ENCODE measurements at places on chromosomes 2 and 18.

- no peak for DNase-seq
Measured at GRCh38 chr2:206881708-206882410, 57.5 kb upstream of the CPO start.

DNA sequence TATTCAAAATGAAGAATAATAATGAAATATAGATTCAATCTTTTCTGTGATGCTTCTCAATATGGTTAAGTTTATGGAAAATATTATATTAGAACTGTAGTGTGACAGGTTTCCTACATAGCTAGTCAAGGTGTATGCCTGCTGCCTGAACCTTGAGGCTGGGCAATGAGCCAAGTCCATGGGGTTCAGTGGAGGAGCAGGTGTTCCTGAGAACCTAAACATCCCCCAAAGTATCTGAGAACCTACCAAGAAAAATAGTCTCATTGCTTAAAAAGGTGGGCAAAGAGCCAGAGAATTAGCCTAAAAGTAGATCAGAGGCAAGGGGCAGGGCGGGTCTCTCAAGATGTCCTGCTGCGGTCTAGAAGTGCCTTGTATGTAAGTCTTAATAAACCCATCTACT is 185.9 kb upstream of the SPHKAP start:
- DNase-seq: no peak

- peak; percentile 84 for DNase-seq
Measured at GRCh38 chr2:65300761-65301711, 73.4 kb downstream of the ACTR2 start.

DNA sequence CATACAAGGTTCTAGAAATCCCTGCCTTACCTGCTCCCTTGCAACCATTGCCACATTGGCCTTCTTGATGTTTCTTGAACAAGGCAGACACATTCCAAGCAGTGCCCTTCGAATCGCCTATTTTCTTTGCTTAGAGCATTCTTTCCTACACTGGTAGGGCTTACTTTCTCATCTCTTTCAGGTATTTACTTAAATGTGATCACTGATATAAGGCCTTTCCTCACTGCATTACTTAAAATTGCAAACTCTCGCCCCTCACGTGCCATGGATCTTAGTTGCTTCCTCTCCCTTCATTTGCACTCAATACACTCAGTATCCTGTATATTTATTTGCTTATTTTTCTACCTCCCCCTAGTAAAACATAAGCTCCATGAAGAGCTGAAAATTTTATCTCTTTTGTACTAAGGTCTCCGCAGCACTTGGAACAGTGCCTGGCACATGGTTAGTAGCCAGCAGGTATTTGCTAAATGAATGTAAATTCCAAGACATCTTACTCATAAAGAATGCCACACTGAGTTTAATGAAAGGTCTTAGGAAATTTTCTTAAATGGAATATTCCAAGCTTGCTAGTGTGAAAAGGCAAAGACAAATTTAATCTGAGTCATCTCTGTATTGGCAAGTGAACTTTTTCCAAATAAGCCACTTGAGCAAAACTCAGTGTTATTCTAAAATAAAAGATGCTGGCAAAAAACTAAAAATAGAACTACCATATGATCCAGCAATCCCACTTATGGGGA is 42.4 kb upstream of the FIGN start:
- DNase-seq: peak; percentile 71

- peak; percentile 56 for DNase-seq
Measured at GRCh38 chr2:201959626-201960025, 74.0 kb upstream of the FZD7 start.

DNA sequence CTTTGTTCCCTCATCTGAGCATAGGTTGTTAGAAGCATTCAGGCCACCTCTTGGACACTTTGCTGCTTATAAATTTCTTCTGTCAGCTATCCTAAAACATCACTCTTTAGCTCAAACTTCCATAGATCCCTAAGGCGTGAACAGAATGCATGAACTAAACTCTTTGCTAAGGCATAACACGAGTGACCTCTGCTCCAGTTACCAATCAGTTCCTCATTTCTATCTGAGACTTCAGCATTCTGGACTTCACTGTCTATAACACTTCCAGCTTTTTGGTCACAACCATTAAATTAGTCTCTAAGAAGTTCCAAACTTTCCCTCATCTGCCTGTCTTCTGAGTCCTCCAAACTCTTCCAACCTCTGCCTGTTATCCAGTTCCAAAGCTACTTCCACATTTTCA is 8.3 kb upstream of the VWA3B start:
- no peak for DNase-seq

DNA sequence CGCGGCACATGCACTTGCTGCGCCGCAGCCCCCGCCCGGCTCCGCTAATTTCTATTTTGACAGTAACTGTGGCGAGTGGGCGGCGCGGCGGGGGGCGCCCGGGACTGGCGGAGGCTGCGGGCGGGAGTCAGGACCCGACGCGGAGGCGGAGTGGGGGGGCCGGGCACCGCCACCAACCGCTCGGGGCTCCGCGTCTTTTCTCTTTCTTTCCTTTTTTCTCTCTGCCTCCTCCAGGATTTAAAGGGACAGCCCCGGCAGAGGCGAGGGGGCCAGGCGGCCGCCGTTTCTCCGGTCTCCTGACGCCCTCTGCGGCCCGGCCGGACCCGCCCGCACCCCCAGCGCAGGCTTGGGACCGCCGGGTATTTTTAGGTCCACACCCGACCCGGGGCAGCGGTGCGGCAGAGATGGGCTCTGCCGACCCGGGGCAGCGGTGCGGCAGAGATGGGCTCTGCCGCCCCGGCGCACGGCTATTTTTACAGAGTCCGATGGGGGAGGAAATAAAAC is 460 bp upstream of the ZBTB7C start:
- no peak for DNase-seq

DNA sequence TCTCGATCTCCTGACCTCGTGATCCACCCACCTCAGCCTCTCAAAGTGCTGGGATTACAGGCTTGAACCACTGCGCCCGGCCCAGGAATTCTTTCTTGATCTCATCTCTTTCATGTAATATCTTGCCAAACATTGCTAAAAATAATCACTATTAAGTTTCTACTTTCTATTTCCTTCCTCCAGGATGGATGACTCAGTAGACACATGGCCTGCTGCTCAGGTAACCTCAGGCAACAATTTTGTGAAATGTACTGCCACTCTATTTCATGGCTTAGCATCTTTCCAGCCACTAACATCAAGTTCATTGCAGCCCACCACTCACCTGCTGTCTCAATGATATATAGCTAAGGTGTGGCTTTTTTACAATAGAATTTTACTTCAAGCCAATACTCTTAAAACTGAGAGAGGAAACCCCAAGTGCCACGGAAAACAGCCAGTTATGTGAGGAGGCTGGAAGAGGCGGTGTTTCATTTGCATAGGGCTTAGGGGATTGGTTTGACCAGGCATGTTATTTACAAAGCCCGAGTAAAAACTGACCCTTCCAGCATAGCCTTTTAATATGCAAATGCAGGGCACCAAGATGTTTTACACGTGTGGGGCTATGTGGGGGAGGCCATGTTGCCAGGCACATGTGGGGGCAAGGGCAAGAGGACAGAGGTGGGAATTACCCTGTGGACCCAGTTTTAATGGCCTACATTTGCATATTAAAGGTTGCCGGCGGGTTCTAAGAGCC is 11.3 kb upstream of the SUMO1 start:
- no peak for DNase-seq

DNA sequence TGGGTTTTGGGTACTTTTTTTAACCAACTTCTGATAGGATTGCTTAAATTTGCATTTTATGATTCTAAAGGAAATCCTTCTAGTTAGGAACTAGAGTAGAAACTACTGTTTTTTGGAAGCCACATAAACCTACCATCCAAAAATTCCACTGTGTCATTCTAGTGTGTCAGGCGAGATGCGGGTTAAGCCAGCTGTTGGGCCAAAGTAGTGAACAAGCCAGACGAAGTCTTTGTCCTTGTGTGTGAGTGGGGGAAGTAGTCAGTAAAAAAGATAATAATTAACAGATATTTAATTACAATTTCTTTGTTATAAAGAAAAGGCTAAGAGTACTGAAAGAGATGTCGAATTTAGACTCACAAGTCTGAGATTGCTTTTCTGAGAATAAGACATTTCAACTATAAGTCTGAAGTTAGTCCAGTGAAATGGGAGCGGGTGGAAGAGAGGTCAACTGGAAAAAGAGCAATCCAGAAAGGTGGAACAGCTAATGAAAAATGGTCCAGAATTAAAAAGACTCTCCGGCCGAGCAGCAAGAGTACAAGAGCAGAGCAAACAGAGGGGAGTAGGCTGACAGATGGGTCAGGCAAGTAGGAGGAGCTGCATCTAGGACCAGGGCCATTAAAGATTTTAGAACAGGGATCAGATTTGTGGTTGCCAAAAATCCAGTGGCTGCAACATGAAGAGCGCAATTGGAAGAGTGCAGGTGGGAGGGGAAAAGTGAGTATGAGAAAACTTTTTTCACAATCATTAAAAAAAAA is 1.5 kb downstream of the EPB41L5 start:
- no peak for DNase-seq

GRCh38 chr2:135664623-135665068 is 77.0 kb upstream of the UBXN4 start:
- DNase-seq: no peak

GRCh38 chr2:201900362-201900761 is 94.0 kb downstream of the CDK15 start:
- DNase-seq: no peak

DNA sequence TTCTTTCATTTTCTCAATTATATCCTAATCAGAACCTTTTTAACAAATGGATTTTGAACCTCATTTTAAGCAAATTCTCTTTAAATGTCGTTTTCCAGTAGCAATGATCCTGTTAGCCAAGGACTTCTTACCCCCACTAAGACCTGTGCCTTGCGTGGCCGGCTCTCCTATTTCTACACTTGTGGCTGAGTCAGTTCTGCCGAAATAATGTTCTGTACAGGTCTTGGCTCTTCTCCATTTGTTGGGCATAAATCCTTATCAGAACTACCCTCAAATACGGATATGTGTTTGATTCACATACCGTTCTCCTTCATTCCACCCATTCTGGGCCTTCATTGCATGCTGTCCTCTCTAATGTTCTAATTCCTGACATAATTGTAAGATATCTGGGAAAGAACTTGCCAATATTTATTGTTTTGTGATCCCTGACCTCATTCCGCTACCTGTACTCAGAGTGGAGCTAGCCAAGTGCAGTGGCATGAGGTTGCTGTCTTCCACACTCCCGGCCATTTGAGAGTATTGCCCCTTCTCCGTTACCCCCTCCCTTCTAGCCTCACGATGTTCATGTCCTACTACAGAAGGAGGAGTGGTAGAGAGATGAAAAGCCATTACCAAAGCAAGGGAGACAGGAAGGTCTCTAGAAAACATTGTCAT is 78.7 kb downstream of the MYOM1 start:
- no peak for DNase-seq

DNA sequence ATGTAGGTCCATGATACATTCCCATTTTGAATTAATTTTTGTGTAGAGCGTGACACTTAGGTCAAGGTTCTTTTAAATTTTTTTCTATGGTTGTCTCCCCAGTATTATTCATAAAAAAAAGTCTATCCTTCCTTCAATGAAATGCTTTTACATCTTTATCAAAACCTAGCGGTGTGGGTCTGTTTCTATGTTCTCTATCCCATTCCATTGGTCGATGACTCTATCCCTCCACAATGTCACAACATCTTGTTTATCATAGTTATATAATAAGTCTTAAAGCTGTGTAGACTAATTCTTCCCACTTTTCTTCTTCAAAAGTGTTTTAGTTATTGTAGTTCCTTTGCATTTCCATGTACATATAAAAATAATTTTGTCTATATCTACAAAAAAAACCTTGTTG is 47.2 kb upstream of the GPR17 start:
- DNase-seq: no peak

Measured in stromal cell of bone marrow (primary cell).